Activated T-cell treated with anti-CD3 and anti-CD28 coated beads, Interleukin-2, amount 50 U/mL, for 72 hours (primary cell): ENCODE measurements at places on chromosomes 2 and 18. TPM values are rescaled to one million over a fixed set of nuclear protein-coding genes. Genes with fewer than 3 reads are reported as not detected.

- no peak for DNase-seq
These were observed 205.4 kb downstream of the SNTG2 start for GRCh38 chr2:1156059-1156458.

LYPD1 gene
- not detected for total RNA-seq

- DNase-seq, result no peak
These were observed 344.4 kb upstream of the SLC39A10 start for GRCh38 chr2:195312662-195313061.

- DNase-seq, result no peak
These were observed 78.9 kb downstream of the COPS8 start for GRCh38 chr2:237164474-237165042.

- no peak for DNase-seq
These were observed 76.6 kb upstream of the ITGA4 start for GRCh38 chr2:181380581-181380980.

- DNase-seq, result no peak
These were observed 20.6 kb upstream of the GCC2 start for GRCh38 chr2:108428286-108429009.

- DNase-seq, result no peak
These were observed 112.6 kb upstream of the NDUFV2 start for GRCh38 chr18:8989855-8990254.

GRCh38 chr2:10508038-10508437, 59.9 kb upstream of the ODC1 start:
- DNase-seq, result no peak

GRCh38 chr2:47064106-47064505, 91.0 kb downstream of the STPG4 start:
- DNase-seq, result no peak

DCC gene
- total RNA-seq, result not detected

B3GNT7 gene
- 0.76 TPM for total RNA-seq

GRCh38 chr2:214139630-214140284, 271.1 kb upstream of the VWC2L start:
- no peak for DNase-seq

DNA sequence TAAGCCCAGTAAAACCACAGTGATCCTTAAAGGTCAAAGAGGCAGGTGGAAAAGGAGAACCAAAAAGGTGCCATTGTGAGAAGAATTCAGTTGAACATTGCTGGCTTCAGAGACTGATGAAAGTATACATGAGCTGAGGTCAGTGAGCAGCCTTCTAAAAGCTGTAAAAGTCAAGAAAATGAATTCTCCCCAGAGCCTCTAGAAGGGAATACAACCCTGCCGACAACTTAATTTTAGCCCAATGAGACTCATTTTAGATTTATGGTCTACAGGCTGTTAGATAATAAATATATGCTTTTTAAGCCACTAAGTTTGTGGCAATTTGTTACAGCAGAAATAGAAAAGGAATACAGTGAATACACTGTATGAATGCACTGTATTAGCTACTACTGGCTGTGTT, 911.4 kb downstream of the TRIB2 start:
- no peak for DNase-seq

GRCh38 chr2:95271381-95271971, 2.8 kb upstream of the PROM2 start:
- no peak for DNase-seq

DNA sequence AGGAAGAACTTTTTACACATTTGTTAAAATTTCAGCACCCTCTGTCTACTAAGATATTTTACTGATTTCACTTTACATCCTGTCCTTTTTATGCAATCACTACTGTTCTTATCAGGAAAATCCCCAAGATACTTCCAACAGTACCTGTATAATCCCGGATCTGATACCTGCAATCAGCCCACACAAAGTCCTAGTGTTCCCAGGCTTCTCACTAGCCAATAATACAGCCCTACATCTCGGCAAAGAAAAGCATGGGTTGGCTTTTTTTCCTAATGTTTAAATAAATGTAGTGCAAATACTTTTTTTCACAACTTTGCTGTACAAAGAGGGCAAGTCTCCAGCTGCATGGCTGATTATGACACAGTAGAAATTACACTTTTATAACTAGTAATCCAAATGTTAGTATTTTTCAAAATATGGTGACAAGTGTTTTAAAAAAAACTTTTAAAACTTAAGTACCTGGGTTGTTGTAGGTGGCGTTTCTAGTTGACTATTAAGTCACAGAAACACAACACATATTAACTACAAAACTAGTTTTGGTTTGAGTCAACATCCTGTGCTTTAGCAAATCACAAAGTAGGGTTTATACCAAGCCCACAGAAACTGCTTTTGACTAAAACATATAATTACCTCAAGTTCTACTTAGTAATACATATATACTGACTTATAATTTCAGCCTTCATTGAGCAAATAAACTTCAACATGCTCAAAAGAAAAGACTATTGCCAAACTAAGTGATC, 19.5 kb downstream of the CNOT11 start:
- peak; percentile 4 for DNase-seq

CD28 gene
- total RNA-seq, result 177 TPM

GRCh38 chr2:120797421-120798221, 62.0 kb downstream of the GLI2 start:
- DNase-seq, result no peak

DNA sequence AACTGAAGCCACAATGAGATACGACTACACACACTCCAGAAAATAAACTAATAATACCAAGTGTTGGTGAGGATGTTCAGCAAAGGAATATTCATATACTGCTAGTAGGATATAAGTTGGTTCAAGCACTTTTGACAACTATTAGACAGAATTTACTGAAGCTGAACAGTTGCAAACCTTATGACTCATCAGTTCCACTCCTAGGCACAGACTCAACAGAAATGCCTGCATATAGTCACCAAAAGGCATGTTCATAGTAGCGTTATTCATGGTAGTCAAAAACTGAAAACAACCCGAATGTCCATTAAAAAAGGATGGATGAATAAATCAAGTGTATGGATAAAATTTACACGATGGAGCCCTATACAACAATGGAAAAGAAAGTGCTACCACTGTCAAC, 232.0 kb downstream of the ANAPC1 start:
- no peak for DNase-seq

ELMOD3 gene
- total RNA-seq, result 19.3 TPM

KATNAL2 gene
- 1.2 TPM for total RNA-seq

DNA sequence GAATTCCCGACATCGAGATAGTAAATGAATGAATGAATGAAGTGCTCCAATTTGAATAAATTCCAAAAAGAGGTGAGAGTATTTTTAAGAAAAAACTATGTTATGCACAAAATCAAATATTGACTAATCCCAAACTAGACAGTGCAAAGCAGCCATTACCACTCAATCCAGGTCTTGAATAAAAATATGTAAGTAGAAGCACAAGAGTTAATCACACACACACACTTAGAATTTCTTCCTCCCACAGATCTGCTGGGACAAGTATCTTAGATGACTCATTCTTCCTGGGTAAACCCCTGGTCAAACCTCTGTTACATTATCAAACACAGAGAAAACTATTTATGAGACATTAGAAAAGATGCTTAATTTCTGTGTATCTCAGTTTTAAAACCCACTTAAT, 102.0 kb downstream of the PLA2R1 start:
- no peak for DNase-seq

GRCh38 chr2:203849010-203849409, 18.6 kb upstream of the CTLA4 start:
- DNase-seq, result no peak

GTF3C2 gene
- total RNA-seq, result 58.7 TPM

DNA sequence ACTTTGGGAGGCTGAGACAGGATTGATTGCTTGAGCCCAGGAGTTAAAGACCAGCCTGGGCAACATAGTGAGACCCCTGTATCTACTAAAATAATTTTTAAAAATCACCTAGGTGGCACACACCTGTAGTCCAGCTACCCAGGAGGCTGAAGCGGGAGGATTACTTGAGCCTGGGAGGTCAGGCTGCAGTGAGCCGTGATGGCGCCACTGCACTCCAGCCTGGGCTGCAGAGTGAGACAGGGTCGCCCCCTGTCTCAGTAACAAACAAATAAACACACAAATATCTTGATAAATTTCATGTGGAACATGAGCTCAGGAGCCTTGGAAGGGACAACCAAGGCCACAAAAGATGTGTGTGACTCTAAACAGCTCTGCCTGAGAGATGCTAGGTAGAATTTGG, 11.7 kb upstream of the ANKRD53 start:
- no peak for DNase-seq

DNA sequence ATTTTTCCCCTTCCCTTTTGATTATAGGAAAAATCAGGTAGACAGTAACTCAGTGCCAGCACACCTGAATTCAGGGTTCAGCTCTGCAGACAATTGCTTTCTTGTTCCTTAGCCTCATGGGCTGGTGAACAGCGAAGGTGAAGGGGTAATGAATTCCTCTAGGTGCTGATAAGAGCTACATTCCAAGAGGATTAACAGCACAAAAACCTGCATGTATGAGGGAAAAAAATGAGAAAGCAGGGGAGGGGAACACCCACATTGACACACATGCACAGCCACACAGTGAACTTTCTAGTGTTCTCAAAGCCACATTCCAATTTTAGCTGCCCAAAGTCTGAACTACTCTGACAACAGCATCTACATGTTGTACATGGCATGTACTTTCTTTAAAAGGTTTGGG, 46.1 kb downstream of the SPATS2L start:
- no peak for DNase-seq

RGPD4 gene
- total RNA-seq, result not detected

CRYBA2 gene
- total RNA-seq, result not detected

DNA sequence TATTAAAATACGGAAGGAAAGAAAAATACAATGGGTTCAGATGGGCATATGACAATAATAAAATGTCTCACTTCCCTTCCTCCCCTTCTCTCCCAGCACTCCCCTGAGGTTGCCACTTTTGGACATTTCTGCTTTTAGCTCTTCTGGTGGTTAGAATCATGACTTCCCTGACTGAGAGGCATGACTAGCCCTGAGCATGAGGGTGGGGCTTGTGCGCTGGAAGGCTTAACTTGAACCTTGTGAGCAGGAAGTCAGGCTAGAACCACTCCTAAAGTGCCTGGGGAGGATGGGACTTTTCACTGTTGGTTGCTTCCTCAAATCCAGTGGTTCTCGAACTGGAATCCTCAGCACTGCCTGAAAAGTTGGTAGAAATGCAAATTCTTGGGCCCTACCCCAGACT, 19.7 kb upstream of the ARHGAP25 start:
- peak; percentile 58 for DNase-seq

GRCh38 chr18:23503963-23504344, 643 bp downstream of the RMC1 start:
- peak; percentile 19 for DNase-seq

CDH2 gene
- not detected for total RNA-seq

DNA sequence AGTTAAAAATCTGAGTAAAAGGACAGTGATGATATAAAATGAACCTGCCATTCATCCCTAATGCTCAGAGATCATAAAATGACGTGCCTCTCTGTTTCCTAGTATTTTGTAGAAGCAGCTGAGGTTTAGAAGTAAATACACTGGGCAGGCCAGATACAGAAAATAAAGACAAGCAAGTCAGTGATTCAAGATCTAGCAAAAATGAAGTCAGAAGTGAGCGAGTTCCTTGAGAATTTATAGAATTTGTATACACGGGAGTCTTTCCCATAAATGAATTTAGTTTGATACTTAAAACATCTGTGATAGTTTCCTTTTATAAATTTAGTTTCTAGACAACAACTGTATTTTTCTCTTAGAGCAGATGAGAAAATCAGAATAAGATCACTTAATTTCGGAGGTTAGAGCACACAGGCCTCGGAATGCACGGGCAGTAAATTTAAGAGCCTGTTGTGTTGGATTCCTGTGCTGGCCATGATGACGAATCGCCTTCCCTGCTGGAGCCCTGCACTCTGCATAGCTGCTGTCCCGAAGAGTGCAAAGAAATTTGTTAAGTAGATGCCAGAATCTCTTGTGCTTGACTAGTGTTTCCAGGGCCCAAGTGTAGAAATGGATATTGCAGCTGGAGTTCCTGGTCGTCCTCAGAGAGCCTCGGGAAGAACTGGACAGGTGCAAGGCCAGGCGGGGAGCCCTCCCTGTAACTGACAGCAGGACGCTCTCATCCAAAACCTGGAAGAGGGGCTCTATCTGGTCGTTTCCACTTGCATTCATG, 83.7 kb upstream of the RBM44 start:
- no peak for DNase-seq

- DNase-seq, result peak; percentile 62
These were observed 1.0 kb downstream of the PLEKHB2 start for GRCh38 chr2:131105950-131106801.

- DNase-seq, result no peak
These were observed 39.6 kb downstream of the EMX1 start for GRCh38 chr2:72956936-72957335.

- no peak for DNase-seq
These were observed 38.9 kb downstream of the CTAGE1 start for GRCh38 chr18:22378672-22379282.

- peak; percentile 34 for DNase-seq
These were observed 42.1 kb downstream of the BCL2L11 start for GRCh38 chr2:111162718-111163331.

DLX2 gene
- 0.23 TPM for total RNA-seq

DNA sequence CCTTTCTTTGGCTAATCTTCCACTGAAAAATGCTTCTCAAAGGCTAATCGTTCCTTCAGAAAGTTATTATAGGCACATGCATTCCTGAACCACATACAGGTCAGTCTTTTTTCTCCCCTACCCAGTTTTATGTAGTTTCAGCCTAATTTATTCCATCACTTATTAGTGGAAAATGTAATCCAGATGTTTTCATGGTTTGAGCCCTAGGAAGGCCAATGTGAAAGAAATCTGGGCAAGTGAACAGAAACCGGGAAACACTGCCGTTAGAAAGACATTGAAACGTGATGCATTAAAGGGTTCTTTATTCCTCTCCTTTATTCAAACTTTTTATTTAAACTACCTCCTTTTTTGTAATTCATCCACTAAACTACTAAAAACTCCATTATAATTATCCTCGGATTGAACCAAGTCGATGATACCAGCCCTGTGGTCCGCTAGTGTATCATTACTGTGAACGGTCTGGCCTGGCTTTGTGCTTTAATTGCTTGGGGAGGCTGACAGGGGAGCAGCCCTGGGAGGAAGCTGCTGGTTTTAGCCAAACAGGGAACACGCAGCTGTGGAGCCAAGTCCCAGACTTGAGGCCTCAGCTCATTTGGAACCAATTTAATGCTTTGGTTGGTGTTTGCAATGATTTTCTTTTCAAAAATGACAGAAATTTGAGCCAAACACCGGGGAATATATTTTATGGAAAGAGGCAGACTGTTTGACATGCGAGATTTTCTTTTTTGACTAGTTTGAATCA, 149.2 kb downstream of the ARHGAP28 start:
- no peak for DNase-seq

GRCh38 chr2:179655627-179656026, 205.8 kb downstream of the ZNF385B start:
- DNase-seq, result no peak

DNA sequence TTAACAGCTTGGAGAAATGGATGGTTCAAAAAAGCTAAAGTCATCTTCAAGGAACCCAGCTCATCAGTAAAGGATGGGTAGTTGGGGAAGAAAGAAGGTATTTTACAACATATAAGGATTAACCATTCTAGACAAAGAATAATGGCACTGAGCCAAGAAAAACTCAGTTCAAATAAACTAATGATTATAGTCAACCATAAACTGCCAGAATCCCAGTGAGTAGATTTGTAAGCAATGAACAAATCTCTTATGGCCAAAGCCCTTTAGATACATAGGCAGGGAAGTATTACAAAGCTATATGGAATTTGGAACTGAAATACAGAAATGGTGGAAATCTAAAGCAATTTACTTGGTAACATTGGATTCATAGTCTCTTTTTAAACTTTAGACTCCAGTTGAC, 92.4 kb upstream of the ZFP36L2 start:
- no peak for DNase-seq

IL36A gene
- total RNA-seq, result not detected

- DNase-seq, result no peak
These were observed 255.8 kb upstream of the LRRTM1 start for GRCh38 chr2:80560326-80560725.

PRSS56 gene
- total RNA-seq, result 0.39 TPM
